Prostate gland (tissue), 2 donors: ENCODE measurements at places on chromosomes 1 and 21.

GRCh38 chr1:19815801-19816736 is 986 bp upstream of the RNF186 start:
- no peak for DNase-seq
- no peak overlapping the region for H3K4me3 ChIP-seq
- no peaks in the 10 kb centered on the region for H3K36me3 ChIP-seq
- peak overlapping the region; percentile 27 for H3K27ac ChIP-seq
- no peaks in the 10 kb centered on the region for H3K27me3 ChIP-seq

DNA sequence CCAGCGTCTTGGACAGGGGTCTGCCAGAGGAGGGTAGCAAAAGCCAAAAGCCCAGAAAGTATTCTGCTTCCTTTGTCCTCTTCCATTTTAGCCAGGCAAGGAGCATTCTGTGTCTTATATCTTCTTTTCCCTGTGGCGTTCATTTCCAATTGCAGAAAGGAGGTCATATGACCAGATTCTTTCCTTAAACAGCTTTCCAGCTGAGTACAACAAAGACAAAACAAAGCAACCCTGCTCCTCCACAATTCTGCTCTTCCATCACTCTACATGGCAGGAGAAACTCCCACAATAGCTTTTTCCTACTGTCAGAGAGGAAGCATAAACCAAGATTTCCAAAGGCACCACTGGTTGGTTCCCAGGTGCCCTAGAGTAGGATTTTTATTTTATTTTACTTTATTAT is 19.7 kb downstream of the ENSA start:
- no peaks in the 10 kb centered on the region for H3K27me3 ChIP-seq
- no peak overlapping the region for H3K4me3 ChIP-seq
- no peak overlapping the region for H3K27ac ChIP-seq
- H3K4me1 ChIP-seq, result peaks cover 4% of the 10 kb centered on the region

DNA sequence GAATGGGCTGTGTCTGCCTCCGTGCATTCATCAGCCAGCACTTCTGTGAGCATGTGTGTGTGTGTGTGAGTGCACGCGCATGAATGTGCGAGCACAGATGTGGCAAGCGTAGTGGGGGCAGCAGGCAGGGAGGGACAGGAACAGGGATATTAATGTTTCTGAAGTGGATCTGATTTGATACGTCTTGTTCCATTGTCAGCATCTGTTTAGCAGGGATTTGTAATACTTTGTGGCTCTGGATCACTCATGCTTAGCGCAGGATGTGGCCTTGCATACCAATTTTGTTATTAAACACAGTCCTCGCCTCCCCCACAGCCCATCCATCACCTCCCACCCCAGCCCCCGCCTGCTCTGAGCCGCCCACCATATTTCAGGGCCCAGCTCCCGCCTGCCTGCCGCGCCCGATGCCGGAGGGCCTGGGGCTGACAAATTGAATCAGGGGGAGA is 52.4 kb downstream of the TMEM53 start:
- H3K4me1 ChIP-seq, result no peaks in the 10 kb centered on the region
- H3K36me3 ChIP-seq, result no peaks in the 10 kb centered on the region
- H3K27me3 ChIP-seq, result no peaks in the 10 kb centered on the region
- no peak overlapping the region for H3K27ac ChIP-seq
- H3K4me3 ChIP-seq, result no peak overlapping the region
- DNase-seq, result no peak

DNA sequence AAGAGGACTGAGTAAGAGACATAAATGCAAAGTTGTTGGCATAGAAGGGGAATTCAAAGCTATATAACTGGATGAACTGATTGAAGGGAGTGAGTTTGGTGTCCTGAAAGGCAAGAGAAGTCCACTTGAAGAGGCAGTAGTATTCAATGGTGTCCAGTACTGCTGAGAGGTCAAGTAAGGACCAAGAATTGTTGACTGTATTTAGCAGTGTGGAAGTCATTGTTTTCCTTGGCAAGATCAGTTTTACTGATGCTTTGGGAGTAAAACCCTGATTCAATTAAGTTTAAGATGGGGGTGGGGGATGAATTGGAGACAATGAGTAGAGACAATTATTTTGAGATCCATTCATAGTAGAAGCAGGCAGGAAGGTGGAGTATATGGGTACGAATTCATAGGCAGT is 5.8 kb upstream of the LRRC8D start:
- no peak overlapping the region for H3K27ac ChIP-seq
- no peak overlapping the region for H3K4me3 ChIP-seq
- no peaks in the 10 kb centered on the region for H3K4me1 ChIP-seq
- no peak for DNase-seq
- H3K36me3 ChIP-seq, result no peaks in the 10 kb centered on the region

- H3K27me3 ChIP-seq, result no peaks in the 10 kb centered on the region
- no peaks in the 10 kb centered on the region for H3K36me3 ChIP-seq
- H3K4me1 ChIP-seq, result peaks cover 5% of the 10 kb centered on the region
- H3K4me3 ChIP-seq, result no peak overlapping the region
- no peak for DNase-seq
Observed at GRCh38 chr1:92839442-92839841, 7.6 kb downstream of the RPL5 start.

- no peaks in the 10 kb centered on the region for H3K27me3 ChIP-seq
- no peak overlapping the region for H3K4me3 ChIP-seq
- H3K36me3 ChIP-seq, result no peaks in the 10 kb centered on the region
- no peak overlapping the region for H3K27ac ChIP-seq
- H3K4me1 ChIP-seq, result no peaks in the 10 kb centered on the region
- no peak for DNase-seq
Observed at GRCh38 chr1:34398916-34399275, 222.2 kb downstream of the C1orf94 start.

DNA sequence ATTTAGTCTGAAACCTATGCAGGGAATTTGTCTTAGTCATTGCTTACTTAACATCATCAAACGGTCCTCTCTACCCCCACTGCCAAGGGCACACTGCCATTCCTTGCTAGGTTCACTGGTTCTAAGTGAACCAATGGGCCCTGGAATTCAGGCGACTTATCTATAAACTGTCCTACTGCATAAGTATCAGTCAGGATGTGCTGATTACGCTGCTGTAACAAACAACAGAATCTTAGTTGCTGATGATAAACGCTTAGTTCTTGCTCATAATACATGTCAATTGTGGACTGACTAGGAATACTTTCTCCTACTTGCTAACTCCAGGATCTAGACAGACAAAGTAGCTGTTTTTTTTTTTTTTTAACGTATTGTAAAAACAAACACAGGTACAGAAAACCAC is 136.1 kb downstream of the PRDM2 start:
- no peaks in the 10 kb centered on the region for H3K4me1 ChIP-seq
- no peaks in the 10 kb centered on the region for H3K36me3 ChIP-seq
- H3K27me3 ChIP-seq, result no peaks in the 10 kb centered on the region
- no peak overlapping the region for H3K4me3 ChIP-seq

GRCh38 chr1:185534801-185535200 is 199.4 kb upstream of the HMCN1 start:
- no peak overlapping the region for H3K4me3 ChIP-seq
- no peaks in the 10 kb centered on the region for H3K4me1 ChIP-seq
- DNase-seq, result peak; percentile 81
- no peaks in the 10 kb centered on the region for H3K27me3 ChIP-seq
- no peaks in the 10 kb centered on the region for H3K36me3 ChIP-seq
- no peak overlapping the region for H3K27ac ChIP-seq

DNA sequence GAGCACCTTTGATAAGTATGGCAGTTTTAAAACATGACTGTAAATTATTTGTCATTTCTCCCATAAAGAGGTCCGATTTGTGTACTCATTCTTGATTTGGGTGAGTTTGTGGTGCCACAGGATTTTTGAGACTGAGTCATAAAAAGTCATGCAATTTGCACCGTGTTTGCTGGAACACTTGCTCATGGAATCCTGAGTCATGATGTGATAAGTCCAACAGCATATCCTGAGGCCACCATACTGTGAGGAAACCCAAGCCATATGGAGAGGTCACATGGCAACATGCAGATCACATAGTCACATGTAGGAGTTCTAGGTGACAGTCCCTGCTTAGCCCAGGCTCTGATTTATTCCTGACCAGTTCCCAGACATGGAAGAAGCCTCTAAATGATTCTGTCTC is 40.8 kb upstream of the PRRX1 start:
- H3K4me3 ChIP-seq, result no peak overlapping the region
- H3K27ac ChIP-seq, result no peak overlapping the region
- H3K27me3 ChIP-seq, result no peaks in the 10 kb centered on the region
- H3K4me1 ChIP-seq, result no peaks in the 10 kb centered on the region
- no peak for DNase-seq

- DNase-seq, result no peak
- H3K27me3 ChIP-seq, result no peaks in the 10 kb centered on the region
- no peaks in the 10 kb centered on the region for H3K36me3 ChIP-seq
- H3K4me3 ChIP-seq, result no peak overlapping the region
- peak overlapping the region; percentile 32 for H3K27ac ChIP-seq
- H3K4me1 ChIP-seq, result no peaks in the 10 kb centered on the region
Observed at GRCh38 chr1:207890136-207890738, 20.7 kb downstream of the CD34 start.

GRCh38 chr1:201460814-201461644 is 8.0 kb downstream of the PHLDA3 start:
- peak overlapping the region; percentile 85 for H3K27ac ChIP-seq
- no peaks in the 10 kb centered on the region for H3K27me3 ChIP-seq
- peaks cover 5% of the 10 kb centered on the region for H3K36me3 ChIP-seq
- H3K4me1 ChIP-seq, result peaks cover 17% of the 10 kb centered on the region
- DNase-seq, result peak; percentile 91

GRCh38 chr1:212021563-212021962 is 13.8 kb downstream of the INTS7 start:
- no peak overlapping the region for H3K27ac ChIP-seq
- peaks cover under 1% of the 10 kb centered on the region for H3K4me1 ChIP-seq
- no peak for DNase-seq
- no peaks in the 10 kb centered on the region for H3K27me3 ChIP-seq

DNA sequence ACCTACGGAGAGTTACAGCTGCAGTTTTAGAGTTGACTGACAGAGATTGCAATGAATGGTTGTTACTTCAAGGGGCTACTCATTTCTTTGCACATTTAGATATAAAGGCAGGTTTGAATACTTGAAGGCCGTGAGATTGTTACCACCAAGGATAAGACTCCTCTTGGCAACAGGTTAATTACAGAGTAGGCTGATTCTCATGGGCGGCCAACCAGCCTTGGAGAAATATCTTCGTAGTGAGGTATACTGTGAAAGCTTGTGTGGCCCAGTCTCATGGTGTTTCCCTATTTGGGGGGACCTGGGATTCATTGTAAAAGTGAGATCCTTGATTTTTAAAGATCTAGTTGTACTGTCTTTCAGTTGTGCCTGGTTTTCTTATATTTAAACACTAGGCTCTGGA is 103.2 kb upstream of the OLFM3 start:
- no peaks in the 10 kb centered on the region for H3K27me3 ChIP-seq
- H3K4me3 ChIP-seq, result no peak overlapping the region
- H3K36me3 ChIP-seq, result no peaks in the 10 kb centered on the region
- H3K4me1 ChIP-seq, result no peaks in the 10 kb centered on the region
- no peak overlapping the region for H3K27ac ChIP-seq

GRCh38 chr1:231233735-231234417 is 7.1 kb upstream of the GNPAT start:
- H3K27ac ChIP-seq, result no peak overlapping the region
- no peak for DNase-seq
- H3K4me1 ChIP-seq, result no peaks in the 10 kb centered on the region
- H3K36me3 ChIP-seq, result no peaks in the 10 kb centered on the region

DNA sequence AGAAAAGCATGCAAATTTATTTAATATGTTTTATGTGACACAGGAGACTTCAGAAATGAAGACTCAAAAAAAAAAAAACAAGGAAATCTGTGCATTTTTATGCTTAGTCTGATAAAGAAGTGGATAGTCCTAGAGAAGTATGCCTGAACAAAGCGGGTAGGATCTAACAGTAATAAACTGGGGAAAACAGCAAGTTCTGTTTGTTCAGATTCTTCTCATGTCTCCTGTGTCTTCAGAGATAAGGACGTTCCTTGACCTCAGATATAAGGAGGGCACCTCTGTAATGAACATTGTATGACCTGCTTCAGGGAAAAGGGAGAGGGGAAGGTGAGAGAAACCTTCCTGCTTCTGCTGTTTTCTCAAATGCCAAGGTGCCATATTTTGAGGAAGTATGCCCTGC is 67.7 kb upstream of the TNFSF18 start:
- H3K27ac ChIP-seq, result no peak overlapping the region
- H3K4me1 ChIP-seq, result peaks cover 2% of the 10 kb centered on the region
- H3K4me3 ChIP-seq, result no peak overlapping the region

- H3K4me3 ChIP-seq, result no peak overlapping the region
- H3K27me3 ChIP-seq, result no peaks in the 10 kb centered on the region
- no peaks in the 10 kb centered on the region for H3K36me3 ChIP-seq
- no peaks in the 10 kb centered on the region for H3K4me1 ChIP-seq
Observed at GRCh38 chr1:3690282-3691065, 38.2 kb downstream of the TP73 start.

DNA sequence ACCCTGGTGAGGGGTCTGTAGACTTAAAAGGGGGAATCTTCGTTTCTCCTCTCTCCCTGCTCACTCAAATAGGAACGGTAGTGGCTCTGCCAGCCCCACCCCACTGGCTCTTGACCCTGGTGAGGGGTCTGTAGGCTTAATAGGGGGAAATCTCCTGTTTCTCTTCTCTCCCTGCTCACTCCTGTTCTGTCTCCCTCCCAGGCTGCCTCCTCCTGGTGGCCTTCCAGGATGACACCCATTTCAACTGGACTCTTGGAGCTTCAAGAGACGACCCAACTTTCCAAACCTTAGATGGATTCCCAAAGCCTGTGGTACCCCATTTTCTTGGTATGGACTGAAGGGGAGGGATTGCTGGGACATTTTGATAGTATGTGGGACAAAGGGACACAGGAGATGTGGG is 1.4 kb upstream of the EPHB2 start:
- H3K27ac ChIP-seq, result no peak overlapping the region
- no peaks in the 10 kb centered on the region for H3K4me1 ChIP-seq
- H3K36me3 ChIP-seq, result no peaks in the 10 kb centered on the region
- H3K4me3 ChIP-seq, result no peak overlapping the region

GRCh38 chr1:201054091-201054543 is 30.6 kb upstream of the KIF21B start:
- no peaks in the 10 kb centered on the region for H3K27me3 ChIP-seq
- no peaks in the 10 kb centered on the region for H3K4me1 ChIP-seq
- no peak overlapping the region for H3K4me3 ChIP-seq
- no peak overlapping the region for H3K27ac ChIP-seq

- no peaks in the 10 kb centered on the region for H3K36me3 ChIP-seq
- DNase-seq, result peak; percentile 78
- H3K27me3 ChIP-seq, result no peaks in the 10 kb centered on the region
- no peak overlapping the region for H3K4me3 ChIP-seq
- H3K27ac ChIP-seq, result peak overlapping the region; percentile 78
Observed at GRCh38 chr1:225772848-225773247, 4.8 kb upstream of the SRP9 start.

GRCh38 chr1:22729912-22730311 is 19.3 kb downstream of the EPHB2 start:
- H3K36me3 ChIP-seq, result no peaks in the 10 kb centered on the region
- no peak for DNase-seq
- no peaks in the 10 kb centered on the region for H3K4me1 ChIP-seq
- H3K4me3 ChIP-seq, result no peak overlapping the region
- H3K27me3 ChIP-seq, result no peaks in the 10 kb centered on the region

- no peaks in the 10 kb centered on the region for H3K4me1 ChIP-seq
- H3K27me3 ChIP-seq, result no peaks in the 10 kb centered on the region
- H3K36me3 ChIP-seq, result no peaks in the 10 kb centered on the region
- DNase-seq, result no peak
- H3K4me3 ChIP-seq, result no peak overlapping the region
- no peak overlapping the region for H3K27ac ChIP-seq
Observed at GRCh38 chr1:247475793-247476192, 17.9 kb upstream of the OR2B11 start.
